T-cell (primary cell): ENCODE measurements at places on chromosomes 12 and 14. TPM values are rescaled to one million over a fixed set of nuclear protein-coding genes. Genes with fewer than 3 reads are reported as not detected.
A peak's percentile ranks its signal among the peaks of the same experiment; 100 is the strongest.

The FBXO33 gene
- 22.5 TPM for total RNA-seq

The RERG gene
- total RNA-seq, result not detected

The SPPL3 gene
- 45.0 TPM for total RNA-seq

DNA sequence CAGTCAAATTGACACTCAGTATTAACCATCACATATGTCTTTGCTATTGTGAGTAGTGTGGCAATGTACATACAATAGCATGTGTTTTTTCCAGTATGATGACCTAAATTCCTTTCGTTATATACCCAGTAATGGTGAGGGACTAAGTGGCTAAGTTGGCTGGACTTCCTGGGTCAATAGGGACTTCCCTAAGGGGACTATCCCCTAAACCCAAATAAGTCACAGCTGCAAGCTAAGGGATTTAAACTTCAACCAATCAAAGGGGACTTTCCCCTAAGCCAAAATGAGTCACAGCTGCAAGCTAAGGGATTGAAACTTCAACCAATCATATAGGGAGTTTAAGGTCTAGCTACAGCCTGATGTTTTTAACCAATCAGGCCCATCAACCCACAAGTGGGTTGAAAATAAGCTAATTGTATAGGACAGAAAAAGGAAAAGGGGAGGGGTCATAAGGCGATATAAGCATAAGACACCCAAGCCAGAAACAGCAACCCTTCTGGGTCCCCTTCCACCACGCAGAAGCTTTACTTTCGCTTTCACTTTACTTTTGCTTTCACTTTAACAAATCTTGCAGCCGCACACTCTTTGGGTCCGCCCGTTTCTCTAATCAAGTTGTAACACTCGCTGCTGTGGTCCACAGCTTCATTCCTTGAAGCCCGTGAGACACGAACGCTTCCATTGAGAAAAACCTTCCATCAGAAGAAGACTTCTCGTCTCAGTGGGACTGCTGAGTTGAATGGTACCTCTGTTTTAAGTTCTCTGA, 404.4 kb downstream of the FLRT2 start:
- peak; percentile 41 for DNase-seq

The GZMB gene
- total RNA-seq, result 6.8 TPM

DNA sequence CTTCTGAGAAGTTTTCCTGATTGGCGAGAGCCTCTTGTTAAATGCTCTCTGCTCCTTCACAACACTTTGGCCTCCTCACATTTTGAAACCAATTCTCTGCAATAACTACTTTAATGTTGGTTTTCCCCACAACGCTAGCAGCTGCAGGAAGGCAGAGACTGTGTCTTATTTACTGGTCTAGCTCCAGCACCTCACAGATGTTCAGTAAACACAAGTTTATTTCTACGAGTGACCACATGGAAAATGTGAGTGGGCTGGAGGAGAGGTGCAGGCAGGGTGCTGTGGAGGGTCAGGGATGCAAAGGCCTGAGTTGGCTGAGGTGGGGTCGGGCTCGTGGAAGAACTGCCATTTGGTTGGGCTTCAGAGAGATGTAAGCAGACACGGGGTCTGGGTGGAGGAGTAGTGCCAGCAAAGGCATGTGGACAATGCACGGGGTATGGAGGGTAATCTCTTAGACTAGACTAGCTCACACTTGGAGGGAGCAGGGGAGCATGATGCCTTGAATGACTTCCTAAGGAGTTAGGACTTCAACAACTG, 117.4 kb upstream of the RTL1 start:
- DNase-seq, result no peak

- no peak for DNase-seq
Measured at GRCh38 chr12:77953528-77954205, 123.0 kb downstream of the NAV3 start.

The KRT71 gene
- not detected for total RNA-seq

The GPR135 gene
- total RNA-seq, result 2.1 TPM

- DNase-seq, result no peak
Measured at GRCh38 chr12:26034371-26035142, 76.1 kb downstream of the RASSF8 start.

The SPIC gene
- total RNA-seq, result not detected

The GXYLT1 gene
- 9.3 TPM for total RNA-seq

The TEX22 gene
- 9.0 TPM for total RNA-seq

- no peak for DNase-seq
Measured at GRCh38 chr12:111120578-111120977, 200.2 kb upstream of the MYL2 start.

GRCh38 chr12:97404543-97404942, 58.1 kb upstream of the RMST start:
- no peak for DNase-seq

DNA sequence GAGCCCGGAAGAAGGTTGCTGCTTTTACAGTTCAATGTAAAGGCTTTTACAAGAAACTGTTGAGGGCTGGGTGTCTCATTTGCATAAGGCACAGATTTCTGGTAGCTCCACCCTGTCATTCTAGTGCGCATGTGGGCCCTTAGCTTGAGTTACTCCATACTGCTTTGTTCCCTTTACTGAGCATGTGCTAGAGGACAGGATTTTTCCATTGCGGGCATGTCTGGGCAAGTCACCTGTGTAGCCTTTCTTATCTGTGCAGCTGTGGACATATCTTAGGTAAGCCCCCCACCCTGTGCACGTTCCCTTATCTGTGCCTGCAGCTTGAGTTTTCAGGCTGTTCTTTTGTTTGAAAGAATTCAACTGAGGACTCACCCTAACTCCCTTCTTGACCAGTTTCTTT, 56.2 kb upstream of the ARHGAP5 start:
- DNase-seq, result no peak

GRCh38 chr12:120972870-120973543, 5.3 kb upstream of the HNF1A start:
- no peak for DNase-seq

GRCh38 chr12:112879191-112879705, 27.5 kb upstream of the OAS1 start:
- no peak for DNase-seq

DNA sequence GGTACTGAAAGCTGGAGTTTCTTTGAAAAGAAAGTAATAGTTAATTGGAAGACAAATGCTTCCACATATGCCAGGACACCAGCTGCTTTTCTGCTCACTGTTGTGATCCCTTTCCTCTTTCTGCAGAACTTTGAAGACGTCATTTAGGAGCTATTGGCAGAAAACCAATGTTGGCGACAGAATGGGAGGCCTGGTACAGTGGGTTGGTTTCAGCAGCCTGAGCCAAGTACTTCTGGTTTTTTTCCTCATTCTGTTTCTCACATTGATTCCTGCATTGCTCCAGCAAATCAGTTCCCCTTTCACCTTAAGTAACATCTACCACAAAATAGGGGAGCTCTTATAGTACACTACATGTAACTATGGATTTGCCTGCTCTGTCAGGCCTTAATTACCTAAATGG, 96.9 kb downstream of the FIGNL2 start:
- no peak for DNase-seq

- peak; percentile 3 for DNase-seq
Measured at GRCh38 chr12:22625762-22626294, 857 bp downstream of the ETNK1 start.

GRCh38 chr14:81085596-81085995, 130.2 kb downstream of the TSHR start:
- DNase-seq, result no peak

GRCh38 chr14:27184427-27184826, 586.6 kb upstream of the NOVA1 start:
- no peak for DNase-seq

GRCh38 chr12:47084172-47084571, 4.4 kb upstream of the AMIGO2 start:
- no peak for DNase-seq

- DNase-seq, result no peak
Measured at GRCh38 chr12:94987076-94987669, 16.3 kb downstream of the NDUFA12 start.

- DNase-seq, result no peak
Measured at GRCh38 chr14:78836777-78837176, 666.6 kb downstream of the NRXN3 start.

GRCh38 chr12:77053259-77053658, 12.1 kb downstream of the E2F7 start:
- no peak for DNase-seq

The OR6C2 gene
- not detected for total RNA-seq

GRCh38 chr12:4796694-4797482, 76.7 kb downstream of the GALNT8 start:
- DNase-seq, result no peak

GRCh38 chr14:48805315-48805714, 780.9 kb downstream of the RPS29 start:
- no peak for DNase-seq

DNA sequence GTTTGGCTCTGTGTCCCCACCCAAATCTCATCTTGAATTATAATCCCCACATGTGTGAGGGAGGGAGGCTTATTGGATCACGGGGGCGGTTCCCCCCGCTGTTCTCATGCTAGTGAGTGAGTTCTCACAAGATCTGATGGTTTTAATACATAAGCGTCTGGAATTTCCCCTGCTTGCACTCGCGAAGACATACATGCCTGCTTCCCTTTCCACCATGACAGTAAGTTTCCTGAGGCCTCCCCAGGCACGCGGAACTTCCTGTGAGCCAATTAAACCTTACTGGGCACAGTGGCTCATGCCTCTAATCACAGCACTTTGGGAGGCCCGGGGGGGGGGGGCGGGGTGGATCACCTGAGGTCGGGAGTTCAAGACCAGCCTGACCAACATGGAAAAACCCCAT, 60.8 kb downstream of the R3HDM2 start:
- DNase-seq, result no peak

DNA sequence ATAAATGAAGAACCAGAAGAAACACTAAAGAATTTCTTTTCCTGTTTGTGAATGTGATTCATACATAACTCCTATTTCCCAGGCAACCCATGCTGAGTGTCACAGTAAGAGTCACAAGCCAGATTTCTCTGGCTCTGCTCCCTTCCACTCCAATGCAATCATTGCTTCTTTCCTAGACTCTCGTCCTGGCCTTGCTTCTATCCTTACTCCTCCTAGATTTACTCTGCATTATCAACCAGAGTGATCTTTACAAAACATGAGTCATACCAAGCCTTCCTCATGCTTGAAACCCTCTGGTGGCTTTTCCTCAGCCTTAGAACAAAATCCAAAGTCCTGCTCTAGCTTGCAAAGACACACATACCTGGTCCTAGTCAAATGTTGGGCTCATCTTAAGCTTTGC, 13.3 kb downstream of the IL22 start:
- DNase-seq, result no peak

- no peak for DNase-seq
Measured at GRCh38 chr12:26396402-26396801, 201.0 kb downstream of the SSPN start.

- no peak for DNase-seq
Measured at GRCh38 chr14:99432485-99432884, 48.2 kb downstream of the SETD3 start.

DNA sequence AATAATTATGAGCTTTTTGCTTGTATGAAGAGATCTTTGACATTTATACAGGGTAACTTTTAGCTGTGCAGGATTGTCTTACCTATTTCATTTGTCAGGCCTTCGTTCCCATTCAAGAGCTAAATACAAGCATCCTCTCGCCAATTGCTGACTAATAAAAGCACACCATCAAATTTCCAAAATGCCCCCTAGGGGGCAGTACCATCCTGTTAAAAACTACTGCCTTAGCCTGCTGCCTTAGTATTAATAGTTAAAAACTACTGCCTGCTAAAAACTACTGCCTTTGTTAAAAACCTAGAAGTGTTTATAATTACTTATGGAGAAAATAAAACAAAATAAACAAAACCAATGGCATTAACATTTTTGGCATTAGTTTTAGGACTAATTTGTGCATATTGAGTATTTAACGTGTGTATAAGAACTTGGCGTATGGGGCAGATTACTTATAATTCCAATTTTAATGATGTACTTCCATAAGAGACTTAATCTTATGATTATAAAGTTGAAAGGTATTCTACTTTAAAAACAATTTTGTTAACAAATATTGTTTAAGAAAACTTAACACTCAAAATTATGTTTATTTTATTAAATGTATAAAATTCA, 3.0 kb upstream of the IFI27L2 start:
- peak; percentile 60 for DNase-seq

DNA sequence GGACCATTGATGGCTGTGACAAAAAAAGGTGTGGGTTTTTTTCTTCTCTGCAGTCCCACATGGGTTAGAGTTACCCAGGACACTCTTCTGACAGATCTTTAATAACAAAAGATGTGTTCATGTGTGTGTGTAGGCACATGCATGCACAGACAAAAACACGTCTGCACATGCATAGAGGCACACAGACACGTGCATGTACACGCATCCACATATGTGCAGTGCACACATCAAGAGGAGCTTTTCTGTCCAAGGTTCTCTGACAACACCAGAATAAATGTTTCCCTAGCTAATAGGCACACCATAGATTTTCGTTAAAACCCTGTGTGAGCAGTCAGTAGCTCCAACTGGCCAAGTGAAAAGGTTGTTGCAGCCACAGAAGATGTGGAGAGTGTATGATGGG, 2.8 kb upstream of the MYL2 start:
- no peak for DNase-seq

DNA sequence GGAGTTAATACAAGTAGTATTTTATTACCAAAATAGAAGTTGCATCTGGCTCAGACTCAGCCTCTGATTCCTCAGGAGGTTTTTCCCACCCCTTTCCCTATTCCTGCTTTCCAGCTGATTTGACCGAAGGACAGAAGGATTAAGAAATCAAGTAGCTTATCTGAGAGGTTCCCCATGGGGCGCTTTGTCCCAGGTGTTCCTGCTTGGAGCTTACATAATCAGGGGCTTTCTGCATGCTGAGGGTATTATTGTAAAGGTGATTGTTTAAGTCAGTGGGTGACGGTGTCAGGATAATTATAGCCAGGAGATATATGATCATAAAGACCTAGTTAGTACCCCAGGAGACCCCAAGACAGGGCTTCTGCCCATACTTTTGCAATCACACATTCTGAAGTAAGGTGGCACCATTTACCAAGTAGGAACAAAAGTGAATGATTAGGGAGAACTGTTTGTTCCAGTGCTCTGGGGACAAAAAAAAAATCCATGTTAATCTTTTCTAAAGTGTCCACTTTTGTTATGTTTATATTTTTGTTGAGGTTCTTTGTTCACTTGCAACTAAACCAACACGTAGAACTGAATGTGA, 921.3 kb downstream of the NRXN3 start:
- no peak for DNase-seq
